Inflammatory macrophage (primary cell): ENCODE measurements at places on chromosomes 5 and 9.

DNA sequence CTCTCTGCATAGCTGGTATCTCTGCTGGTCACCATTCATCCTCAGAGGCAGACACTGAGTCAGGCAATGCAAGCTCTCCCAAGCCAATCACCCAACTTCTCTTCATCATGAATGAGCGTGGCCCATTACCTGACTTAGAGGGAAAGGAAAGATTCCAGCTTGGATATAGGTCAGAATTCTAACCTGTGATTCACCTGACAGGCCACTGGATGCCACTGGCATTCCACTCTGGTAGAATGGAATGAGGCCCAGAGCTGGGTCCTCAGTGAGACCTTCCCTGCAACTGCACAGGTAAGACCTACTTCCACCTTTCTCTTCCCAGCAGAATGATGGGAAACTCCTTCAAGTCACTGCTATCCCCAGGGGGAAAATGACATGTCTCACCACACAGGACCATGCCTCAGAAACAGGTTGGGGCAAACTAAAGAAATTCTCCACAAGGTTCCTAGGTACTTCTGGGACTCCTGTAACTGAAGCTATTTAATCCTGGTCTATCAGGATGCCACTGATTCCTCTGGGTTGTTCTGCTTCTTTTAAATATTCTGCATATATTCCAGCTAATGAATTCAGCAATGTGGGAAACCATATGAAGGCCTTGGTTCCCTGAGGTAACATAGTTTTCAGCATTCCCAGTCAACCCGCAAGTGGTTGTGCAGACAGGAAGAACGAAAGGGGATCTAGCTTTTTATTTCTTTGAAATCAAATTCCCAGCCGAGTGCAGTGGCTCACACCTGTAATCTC, 62.0 kb downstream of the SUSD1 start:
- DNase-seq = no peak

GRCh38 chr9:132798817-132799790, 79.0 kb downstream of the AK8 start:
- peak; percentile 13 for DNase-seq

DNA sequence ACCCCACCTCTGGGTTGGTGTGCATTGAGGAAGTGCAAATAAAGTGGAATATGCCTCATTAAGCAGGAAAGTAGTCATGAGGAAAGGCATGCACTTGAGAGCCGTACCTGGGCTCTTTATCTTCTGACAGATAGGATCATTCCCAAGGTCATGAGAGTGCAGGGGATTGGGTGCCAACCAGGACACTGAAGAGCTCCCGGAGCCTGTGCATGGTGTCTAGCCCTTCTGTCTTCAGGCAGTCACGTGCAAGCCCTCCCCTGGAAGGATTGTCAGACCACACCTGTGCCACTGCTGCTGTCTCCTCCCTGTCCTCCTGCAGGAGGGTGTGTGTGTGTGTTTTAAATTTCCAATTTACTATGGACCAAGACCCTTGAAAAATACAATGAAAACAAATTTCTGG, 69.6 kb downstream of the PDE8B start:
- DNase-seq = no peak

- DNase-seq = no peak
Observed at GRCh38 chr9:69963803-69964202, 79.8 kb upstream of the MAMDC2 start.

DNA sequence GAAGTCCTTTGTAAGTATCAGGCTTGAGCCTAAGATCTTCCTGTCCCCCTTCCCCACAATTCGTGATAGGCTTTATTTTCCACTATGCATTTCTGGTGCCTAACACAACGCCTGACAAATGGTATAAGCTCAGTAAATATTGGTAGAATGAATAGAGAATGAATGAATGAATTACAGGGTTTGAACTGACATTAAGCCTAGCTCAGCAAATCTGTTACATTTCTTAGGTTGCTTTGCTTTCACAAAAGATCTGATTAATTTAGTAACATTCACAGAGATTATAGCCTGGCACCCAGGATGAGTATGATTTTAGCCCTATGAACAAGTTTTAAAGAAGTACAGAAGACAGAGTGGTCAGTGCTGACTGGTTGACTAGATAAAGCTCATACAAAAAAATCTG, 16.4 kb downstream of the RUSC2 start:
- no peak for DNase-seq

- DNase-seq = no peak
Observed at GRCh38 chr5:169051351-169051750, 249.6 kb downstream of the SLIT3 start.

- no peak for DNase-seq
Observed at GRCh38 chr9:92671323-92671722, 1.4 kb upstream of the IPPK start.

DNA sequence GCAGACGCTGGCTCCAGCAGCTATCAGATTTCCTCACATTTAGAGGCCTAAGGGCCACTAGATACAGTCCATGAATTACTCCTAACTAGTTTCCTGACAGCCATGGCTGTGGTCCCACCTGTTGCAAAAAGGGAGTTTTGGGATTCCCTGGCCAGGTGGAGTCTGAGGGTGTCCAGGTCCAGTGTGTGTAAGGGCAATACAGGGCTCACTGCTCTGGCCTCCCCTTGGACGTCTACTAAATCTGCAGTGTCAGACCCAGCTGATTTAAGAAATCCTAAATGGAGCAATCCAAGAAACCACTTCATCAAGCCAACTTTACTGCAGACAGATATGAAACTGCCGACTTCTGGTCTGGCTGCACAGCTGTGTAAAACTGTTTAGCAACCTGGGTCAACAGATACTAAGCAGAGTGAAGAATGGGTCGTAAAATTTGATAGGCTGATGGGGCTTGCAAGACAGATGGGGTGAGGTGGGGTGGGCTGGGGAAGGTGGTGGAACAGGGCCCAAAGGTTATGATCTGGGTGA, 116.4 kb downstream of the GADD45G start:
- peak; percentile 79 for DNase-seq

- DNase-seq = no peak
Observed at GRCh38 chr5:180471866-180472265, 22.3 kb upstream of the CNOT6 start.
